Right renal cortex interstitium (tissue), 3 donors: ENCODE measurements at places on chromosomes 13 and 19. TPM values are rescaled to one million over a fixed set of nuclear protein-coding genes. Genes with fewer than 3 reads are reported as not detected.

GRCh38 chr19:47284324-47284899 lies 9.7 kb downstream of the INAFM1 start:
- no peak for DNase-seq

DNA sequence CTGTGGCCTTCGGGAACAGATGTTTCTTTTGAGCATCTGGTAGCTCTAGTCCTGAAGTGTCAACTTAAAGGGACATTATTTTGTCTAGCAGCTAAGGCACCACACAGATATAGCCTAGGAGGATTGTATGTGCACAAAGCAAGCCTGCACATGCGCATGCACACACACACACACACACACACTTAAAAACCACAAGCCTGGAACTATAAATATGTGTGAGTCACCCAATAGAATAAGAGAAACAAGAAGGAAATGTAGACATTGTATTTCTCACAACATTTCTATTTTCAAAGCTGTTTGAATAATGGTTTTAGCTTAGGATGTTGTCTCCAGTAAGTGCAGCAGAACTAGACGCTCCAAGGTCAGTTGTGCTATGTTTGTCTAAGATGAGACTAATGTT lies 516.5 kb downstream of the SUCLA2 start:
- DNase-seq, result no peak

- no peak for DNase-seq
Observed at GRCh38 chr19:45280471-45280961, 29.4 kb downstream of the MARK4 start.

GRCh38 chr19:10872546-10873107 lies 1.3 kb downstream of the CARM1 start:
- DNase-seq, result no peak

Gene VSTM2B
- polyA plus RNA-seq, result 0.17 TPM
